Articular chondrocyte of knee joint (primary cell): ENCODE measurements at places on chromosomes 3 and 15. TPM values are rescaled to one million over a fixed set of nuclear protein-coding genes. Genes with fewer than 3 reads are reported as not detected.

C2CD4B gene
- total RNA-seq = 0.39 TPM in 1 of 2 replicates, not detected in the other

SOX14 gene
- total RNA-seq = not detected in 2 replicates

RBPMS2 gene
- 0.97 and 2.1 TPM in 2 replicates for total RNA-seq

LHFPL4 gene
- total RNA-seq = under 0.01 TPM in 1 of 2 replicates, not detected in the other

DAZL gene
- total RNA-seq = 0.22 TPM in 1 of 2 replicates, not detected in the other

SCAANT1 gene
- total RNA-seq = not detected in 2 replicates

SPTSSB gene
- total RNA-seq = 0.11 TPM in 1 of 2 replicates, not detected in the other

HIGD1A gene
- total RNA-seq = 128 and 146 TPM in 2 replicates

XIRP1 gene
- total RNA-seq = not detected in 2 replicates

TRIM69 gene
- total RNA-seq = 14.0 and 17.6 TPM in 2 replicates

CCK gene
- total RNA-seq = 0.13 TPM in 1 of 2 replicates, not detected in the other

LTF gene
- 0.26 TPM in 1 of 2 replicates, not detected in the other for total RNA-seq

MYRIP gene
- total RNA-seq = 1.9 and 2.5 TPM in 2 replicates

CADPS gene
- under 0.01 TPM in 1 of 2 replicates, not detected in the other for total RNA-seq

ROBO1 gene
- 39.1 and 44.1 TPM in 2 replicates for total RNA-seq

AMOTL2 gene
- total RNA-seq = 222 and 259 TPM in 2 replicates

ONECUT1 gene
- not detected in 2 replicates for total RNA-seq

DAPK2 gene
- 14.8 and 20.4 TPM in 2 replicates for total RNA-seq

CAPN7 gene
- 45.2 and 46.9 TPM in 2 replicates for total RNA-seq

C3orf85 gene
- not detected in 2 replicates for total RNA-seq

NR1I2 gene
- total RNA-seq = 0.11 and 0.13 TPM in 2 replicates

ABHD5 gene
- 42.5 and 46.3 TPM in 2 replicates for total RNA-seq

PPARG gene
- 3.1 and 15.6 TPM in 2 replicates for total RNA-seq

ACKR2 gene
- 0.13 and 0.32 TPM in 2 replicates for total RNA-seq

TM4SF18 gene
- total RNA-seq = 0.65 and 0.86 TPM in 2 replicates

ECE2 gene
- total RNA-seq = not detected in 2 replicates
